Renal cortical epithelial cell (primary cell): ENCODE measurements at places on chromosomes 11 and 22. TPM values are rescaled to one million over a fixed set of nuclear protein-coding genes. Genes with fewer than 3 reads are reported as not detected.

The HOATZ gene
- total RNA-seq, result not detected in 2 replicates

The MS4A4A gene
- total RNA-seq, result not detected in 2 replicates

The A4GALT gene
- total RNA-seq, result 23.8 and 64.8 TPM in 2 replicates

The MMP3 gene
- not detected in 2 replicates for total RNA-seq

The MS4A14 gene
- total RNA-seq, result not detected in 2 replicates

The CARS1 gene
- total RNA-seq, result 52.4 and 63.7 TPM in 2 replicates

- no peak for DNase-seq
These were observed 57.4 kb downstream of the NECTIN1 start for GRCh38 chr11:119671561-119672015.

DNA sequence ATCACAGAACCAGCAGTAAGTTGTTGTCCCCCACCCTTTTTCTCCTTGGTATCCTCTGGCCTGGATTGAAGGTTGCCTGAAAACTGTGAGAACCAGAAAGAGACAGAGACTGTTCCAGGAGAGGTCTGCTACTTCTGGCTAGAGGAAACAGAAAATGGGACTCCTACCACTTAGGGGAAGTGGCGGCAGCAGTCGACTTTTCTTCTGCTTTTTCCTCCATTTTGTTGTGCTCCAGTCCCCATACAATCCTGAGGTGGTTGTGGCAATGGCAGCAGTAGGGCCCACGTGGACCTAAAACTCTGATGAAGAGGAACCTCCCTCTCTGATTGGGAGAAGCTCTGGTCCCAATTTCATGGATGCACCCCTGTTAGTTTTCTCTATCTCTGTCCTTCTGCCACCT, 76.0 kb upstream of the SORL1 start:
- DNase-seq, result no peak

DNA sequence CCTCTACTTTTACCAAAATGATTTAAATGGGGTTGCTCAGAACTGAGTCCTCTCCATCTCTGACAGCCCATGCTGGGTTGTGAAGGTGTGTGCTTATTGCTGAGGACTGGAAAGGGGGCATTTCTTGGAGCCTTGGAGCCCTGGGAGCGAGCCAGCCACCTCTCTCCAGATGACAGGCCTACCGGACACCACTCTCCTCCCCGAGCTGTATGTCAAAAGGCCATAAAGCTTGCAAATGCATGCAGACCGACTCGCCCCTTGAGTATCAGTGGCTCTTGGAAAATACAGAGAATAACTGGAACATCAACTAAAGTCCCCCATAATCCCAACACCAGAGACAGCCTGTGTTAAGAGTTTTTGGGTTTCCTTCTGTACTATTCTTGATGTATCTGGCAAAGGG, 67.9 kb upstream of the PITPNB start:
- DNase-seq, result no peak

DNA sequence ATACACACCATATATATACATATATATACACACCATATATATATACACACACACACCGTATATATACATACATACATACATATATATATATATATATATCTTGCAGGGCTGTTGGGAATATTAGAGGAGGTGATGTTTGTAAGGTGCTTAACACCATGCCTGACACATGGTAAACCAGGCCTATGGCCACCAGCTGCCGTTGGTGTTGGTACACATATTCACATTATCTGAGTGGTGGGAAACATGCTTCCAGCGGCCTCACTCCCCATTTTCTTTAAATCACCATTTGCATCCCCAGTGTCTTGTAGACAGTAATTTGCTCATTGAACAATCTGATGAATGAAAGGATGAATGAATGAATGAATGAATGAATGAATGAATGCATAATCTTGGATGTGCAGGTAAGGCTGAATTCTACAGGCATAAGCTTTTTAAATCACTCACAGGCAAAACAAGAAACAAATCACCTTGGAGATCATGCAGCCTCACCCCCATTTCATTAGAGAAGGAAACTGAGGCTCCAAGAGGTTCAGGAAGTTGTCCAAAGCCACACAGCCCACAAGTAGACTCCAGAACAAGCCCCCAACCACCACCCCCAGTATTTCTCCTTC, 527.8 kb downstream of the MIAT start:
- DNase-seq, result no peak

DNA sequence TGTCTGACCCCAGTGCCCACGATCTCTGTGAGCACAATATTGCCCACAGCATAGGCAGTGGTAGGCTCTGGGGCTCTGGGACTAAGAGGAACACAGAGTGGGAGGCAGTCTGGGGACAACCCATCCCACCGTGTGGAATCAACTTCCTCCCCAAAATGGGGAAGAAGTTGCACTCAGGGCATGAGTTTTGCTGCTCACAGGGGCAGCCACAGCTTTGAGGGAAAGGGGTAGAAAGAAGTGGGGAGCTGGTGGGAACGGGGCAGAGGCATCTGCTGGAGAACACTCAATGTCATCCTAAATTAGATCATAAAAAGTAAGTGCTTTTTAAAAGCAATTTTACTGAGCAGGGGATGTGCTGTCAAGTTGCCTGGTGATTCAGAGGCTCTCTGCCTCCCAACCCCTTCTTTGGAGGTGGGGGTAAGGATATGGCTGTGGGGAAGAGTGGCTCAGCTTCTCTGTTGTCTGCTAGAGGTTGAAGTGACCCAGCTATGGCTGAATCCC, 233.8 kb upstream of the NCAM1 start:
- no peak for DNase-seq

DNA sequence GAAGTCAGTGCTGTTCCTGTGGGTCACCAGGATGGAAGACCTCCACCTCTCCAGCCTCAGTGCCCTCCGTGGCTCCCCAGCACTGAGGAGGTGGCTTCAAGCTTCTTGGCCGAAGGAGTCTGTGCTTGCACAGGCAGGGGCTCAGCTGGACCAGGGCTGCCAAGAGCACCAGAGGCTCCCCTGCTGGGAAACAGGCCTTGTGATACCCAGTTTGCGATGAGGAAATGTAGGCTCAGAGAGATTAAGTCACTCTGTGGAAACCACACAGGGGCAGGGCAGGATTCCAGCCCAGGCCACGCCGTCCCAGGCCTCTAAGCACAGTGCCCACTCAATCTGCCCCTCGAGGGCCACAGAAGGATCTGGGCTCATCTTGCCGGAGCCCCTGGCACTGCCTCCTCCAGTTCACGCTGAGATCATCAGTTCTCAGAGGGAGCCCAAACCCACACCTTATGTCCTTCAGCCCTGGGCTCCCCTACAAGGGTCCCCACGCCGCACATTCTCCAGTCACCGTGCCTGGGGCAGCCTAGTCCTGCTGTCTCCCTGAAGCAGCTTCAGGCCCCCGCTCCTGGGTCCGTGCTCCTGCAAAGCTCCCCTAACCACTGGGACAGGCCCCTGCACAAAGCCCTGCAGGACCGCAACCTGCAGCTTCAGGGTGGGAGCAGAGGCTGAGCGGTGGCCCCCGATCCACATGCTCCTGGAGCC, 21.6 kb downstream of the ANO1 start:
- DNase-seq, result no peak

DNA sequence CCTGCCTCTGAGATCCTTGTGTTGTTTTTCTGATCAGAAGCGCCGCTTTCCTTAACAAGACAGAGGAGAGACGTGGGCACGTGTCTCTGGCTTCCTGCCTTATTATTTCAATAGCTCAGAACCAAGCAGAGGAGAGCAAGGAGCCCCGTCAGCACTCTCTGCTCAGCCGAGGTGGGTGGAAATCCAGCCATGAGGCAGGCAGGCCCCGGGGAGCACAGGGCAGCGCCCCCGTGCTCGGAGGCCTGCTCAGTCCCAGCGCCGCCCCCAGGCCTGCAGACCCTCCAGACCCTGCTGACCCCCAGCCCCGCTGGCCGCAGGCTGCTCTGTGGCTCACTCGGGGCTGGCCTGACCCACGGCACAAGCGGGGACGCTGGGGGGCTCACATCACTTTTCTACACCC, 162.8 kb downstream of the BRD1 start:
- DNase-seq, result no peak

- no peak for DNase-seq
These were observed 693 bp upstream of the LINC01488 start for GRCh38 chr11:69480547-69481392.

DNA sequence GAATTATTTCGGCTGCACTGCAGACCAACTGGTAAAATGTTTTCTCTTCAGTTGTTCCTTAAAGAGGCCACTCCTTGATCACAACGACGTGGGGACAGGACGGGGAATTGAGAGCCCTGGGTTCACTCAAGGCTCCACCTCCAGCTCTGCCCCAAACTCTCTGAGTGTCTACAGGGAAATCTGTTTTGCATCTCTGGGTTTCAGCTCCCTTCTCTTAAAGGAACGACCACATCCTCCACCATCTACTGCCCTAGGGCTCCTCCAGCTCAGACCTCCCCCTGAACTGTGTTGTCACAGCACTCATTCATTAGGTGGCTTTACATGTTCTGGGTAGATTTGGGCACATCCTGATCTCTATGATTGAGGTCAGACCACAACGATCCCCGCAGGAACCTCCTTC, 5.1 kb upstream of the PPFIA1 start:
- DNase-seq, result no peak

DNA sequence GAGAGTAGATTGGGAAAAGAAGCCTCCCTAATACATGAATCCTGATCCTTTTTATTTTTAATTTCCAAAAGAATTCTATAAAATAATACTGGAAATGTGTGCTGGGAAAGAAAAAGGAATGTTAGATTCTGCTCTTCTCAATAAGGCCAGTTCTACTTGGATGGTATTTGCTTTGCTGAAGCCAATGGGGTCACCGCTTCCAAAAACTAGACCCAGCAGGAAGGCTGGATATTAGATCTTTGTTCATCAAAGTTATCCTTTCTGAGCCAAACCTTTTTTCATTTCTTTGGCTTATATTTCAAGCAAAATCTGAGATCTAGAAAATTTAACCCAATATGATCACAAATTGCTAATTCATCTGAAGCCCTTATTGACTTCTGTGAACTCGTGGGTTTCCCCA, 41.4 kb downstream of the SCUBE2 start:
- no peak for DNase-seq

DNA sequence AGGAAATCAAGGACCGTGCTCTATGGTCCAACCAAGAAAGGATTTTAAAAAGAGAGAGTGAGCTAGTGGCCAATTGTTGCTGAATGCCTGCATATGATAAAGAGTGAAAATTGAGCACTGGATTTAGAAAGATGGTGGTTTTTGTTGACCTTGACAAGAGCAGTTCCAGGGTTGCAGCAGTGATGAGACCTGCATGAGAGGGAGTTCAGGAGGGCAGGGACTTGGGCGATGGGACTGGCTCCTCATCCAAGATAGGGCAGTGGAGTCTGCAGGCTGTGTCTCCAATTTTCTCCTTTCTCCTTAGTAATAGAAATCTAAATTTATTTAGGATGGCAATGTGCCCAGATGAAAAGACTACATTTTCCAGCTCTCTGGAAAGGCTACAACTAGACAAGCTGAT, 94.0 kb upstream of the B3GAT1 start:
- DNase-seq, result no peak

- no peak for DNase-seq
These were observed 39.0 kb downstream of the PDGFD start for GRCh38 chr11:104124979-104125378.
